ENCODE measurements at places on chromosomes 11 and 22. TPM values are rescaled to one million over a fixed set of nuclear protein-coding genes. Genes with fewer than 3 reads are reported as not detected.

XKR3 gene
- not detected for total RNA-seq

FHIP1B gene
- total RNA-seq: 9.2 TPM

RFPL3 gene
- total RNA-seq: not detected

NLRP6 gene
- not detected for total RNA-seq

B3GAT1 gene
- total RNA-seq: not detected

KIF18A gene
- 41.3 TPM for total RNA-seq

MPZL2 gene
- not detected for total RNA-seq

SORL1 gene
- 0.59 TPM for total RNA-seq

ZNF280A gene
- 1.9 TPM for total RNA-seq

PLAAT4 gene
- total RNA-seq: 56.1 TPM

ARFGAP2 gene
- 71.0 TPM for total RNA-seq

EXPH5 gene
- total RNA-seq: not detected

OR52N4 gene
- total RNA-seq: not detected

SEC14L6 gene
- not detected for total RNA-seq

SCGB1D2 gene
- not detected for total RNA-seq

MS4A7 gene
- total RNA-seq: not detected

TP53I11 gene
- total RNA-seq: 43.3 TPM

Measured in MG63 (cell line).